ENCODE measurements at places on chromosomes 7 and 10. TPM values are rescaled to one million over a fixed set of nuclear protein-coding genes. Genes with fewer than 3 reads are reported as not detected.

WAPL gene
- total RNA-seq: 40.3 TPM

DNA sequence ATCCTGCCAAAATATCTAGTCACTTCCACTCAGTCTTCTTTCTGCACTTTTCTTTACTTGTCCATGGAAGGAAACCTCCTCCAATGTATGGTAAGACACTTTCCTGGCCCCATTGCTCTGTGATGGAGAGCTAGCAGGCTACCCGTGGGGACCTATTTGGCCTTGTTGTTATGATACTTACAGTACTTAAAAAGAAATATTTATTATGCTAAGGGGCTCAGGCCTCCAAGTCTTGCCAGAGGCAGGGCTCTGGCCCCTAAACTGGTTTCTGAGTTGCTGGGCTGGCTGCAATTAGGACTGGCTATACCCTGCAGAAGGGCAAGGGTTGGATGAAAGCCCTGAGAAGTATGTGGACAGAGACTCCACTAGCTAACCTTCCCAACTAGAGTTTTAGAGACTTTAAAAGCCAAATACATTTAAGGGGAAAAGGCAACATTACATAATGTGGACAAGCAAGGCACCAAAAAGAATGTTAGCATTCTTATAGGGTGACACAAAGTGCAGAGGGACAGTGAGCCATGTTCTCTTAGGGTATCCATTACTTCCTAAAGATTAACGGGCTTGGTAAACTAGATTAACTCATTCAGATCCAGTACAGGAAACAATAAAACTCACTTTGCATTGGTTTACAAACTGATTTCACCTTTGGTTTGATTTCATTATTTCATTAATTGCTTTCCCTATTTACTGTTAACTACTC lies 84.9 kb upstream of the INHBA start:
- H3K4me3 ChIP-seq: no peak overlapping the region
- no peak for DNase-seq
- H3K4me1 ChIP-seq: no peaks in the 10 kb centered on the region
- no peaks in the 10 kb centered on the region for H3K36me3 ChIP-seq
- H3K27ac ChIP-seq: no peak overlapping the region

GRCh38 chr7:130273933-130274255 lies 7.2 kb downstream of the CPA2 start:
- no peak overlapping the region for H3K4me3 ChIP-seq

DNA sequence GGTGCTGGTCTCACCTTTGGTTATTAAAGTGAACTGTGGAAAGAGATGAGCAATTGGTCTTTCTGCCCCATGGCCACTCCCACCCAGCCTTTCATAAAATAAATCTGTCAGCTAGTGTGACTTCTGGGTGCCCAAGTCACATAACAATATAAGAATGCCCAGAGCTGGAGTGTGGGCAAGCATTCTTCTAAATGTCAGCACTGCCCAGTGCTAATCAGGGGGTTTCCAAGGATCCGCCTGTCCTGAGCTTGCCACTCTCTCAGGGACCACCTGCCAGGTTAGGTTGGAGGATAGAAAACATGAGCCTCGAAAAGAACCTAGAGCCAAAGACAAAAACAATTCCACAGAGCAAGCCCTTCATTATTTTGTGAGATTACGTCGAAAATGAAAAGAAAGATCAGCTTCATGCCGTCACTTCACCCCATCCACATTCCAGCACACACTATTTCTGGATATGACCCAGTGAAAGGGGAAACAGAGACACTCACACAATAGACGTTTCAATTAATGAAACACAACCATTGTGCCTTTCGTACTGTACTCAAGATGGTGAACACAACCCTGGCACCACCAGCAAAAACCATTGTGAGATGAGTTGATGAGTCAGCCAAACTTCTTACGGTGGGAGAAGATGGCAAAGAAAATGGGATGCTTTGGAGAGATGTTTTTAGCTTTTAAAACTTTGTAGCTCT lies 30.8 kb downstream of the SCRN1 start:
- peaks cover 8% of the 10 kb centered on the region for H3K4me1 ChIP-seq
- no peak overlapping the region for H3K4me3 ChIP-seq
- no peaks in the 10 kb centered on the region for H3K27me3 ChIP-seq
- DNase-seq: no peak

- DNase-seq: no peak
- no peaks in the 10 kb centered on the region for H3K27me3 ChIP-seq
- H3K4me3 ChIP-seq: no peak overlapping the region
These were observed 3.0 kb upstream of the PRSS37 start for GRCh38 chr7:141844256-141844655.

GRCh38 chr10:34031400-34031799 lies 696.9 kb upstream of the NRP1 start:
- no peaks in the 10 kb centered on the region for H3K4me1 ChIP-seq
- H3K27me3 ChIP-seq: no peaks in the 10 kb centered on the region
- no peak overlapping the region for H3K27ac ChIP-seq
- no peak overlapping the region for H3K4me3 ChIP-seq
- DNase-seq: no peak
- no peaks in the 10 kb centered on the region for H3K36me3 ChIP-seq

- no peak for DNase-seq
- no peak overlapping the region for H3K27ac ChIP-seq
- H3K27me3 ChIP-seq: no peaks in the 10 kb centered on the region
- H3K36me3 ChIP-seq: no peaks in the 10 kb centered on the region
These were observed 72.0 kb downstream of the PAX2 start for GRCh38 chr10:100817268-100817839.

DNA sequence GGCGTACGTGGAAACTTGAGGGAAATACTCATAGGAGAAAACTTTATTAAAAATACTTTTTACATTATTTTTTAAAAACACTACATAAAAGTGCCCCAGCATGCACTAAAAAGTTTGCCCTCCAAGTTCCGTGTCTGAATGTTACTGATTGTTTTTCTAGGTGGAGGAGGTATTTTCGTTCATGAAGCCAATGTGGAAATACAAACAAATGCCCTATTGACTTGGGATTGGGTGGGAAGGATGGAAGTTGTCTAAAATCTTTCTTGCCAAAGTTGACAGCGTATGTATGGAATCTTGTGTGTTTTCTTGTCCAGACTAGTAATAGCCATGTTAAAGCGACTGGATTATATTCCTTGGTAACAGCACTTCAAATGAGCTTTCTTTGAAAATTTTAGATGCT lies 1.2 kb downstream of the PROSER2 start:
- H3K4me3 ChIP-seq: no peak overlapping the region
- DNase-seq: no peak
- H3K27ac ChIP-seq: no peak overlapping the region
- peaks cover 3% of the 10 kb centered on the region for H3K4me1 ChIP-seq
- H3K27me3 ChIP-seq: no peaks in the 10 kb centered on the region

Measured in naive thymus-derived CD4-positive, alpha-beta T cell (primary cell).